Metanephros (tissue), 2 donors: ENCODE measurements at places on chromosomes 7 and 10. TPM values are rescaled to one million over a fixed set of nuclear protein-coding genes. Genes with fewer than 3 reads are reported as not detected.

Gene NRCAM
- total RNA-seq: 17.8 TPM

Gene FKBP9
- total RNA-seq: 115 TPM

Gene SFXN4
- total RNA-seq: 18.0 TPM

Gene GOLGA7B
- total RNA-seq: 0.35 TPM

Gene DNAJB9
- total RNA-seq: 48.8 TPM
